ENCODE measurements at places on chromosomes 1 and 21.
A peak's percentile ranks its signal among the peaks of the same experiment; 100 is the strongest.

- DNase-seq = peak; percentile 40
Observed at GRCh38 chr1:38020396-38020795, 7.9 kb downstream of the UTP11 start.

DNA sequence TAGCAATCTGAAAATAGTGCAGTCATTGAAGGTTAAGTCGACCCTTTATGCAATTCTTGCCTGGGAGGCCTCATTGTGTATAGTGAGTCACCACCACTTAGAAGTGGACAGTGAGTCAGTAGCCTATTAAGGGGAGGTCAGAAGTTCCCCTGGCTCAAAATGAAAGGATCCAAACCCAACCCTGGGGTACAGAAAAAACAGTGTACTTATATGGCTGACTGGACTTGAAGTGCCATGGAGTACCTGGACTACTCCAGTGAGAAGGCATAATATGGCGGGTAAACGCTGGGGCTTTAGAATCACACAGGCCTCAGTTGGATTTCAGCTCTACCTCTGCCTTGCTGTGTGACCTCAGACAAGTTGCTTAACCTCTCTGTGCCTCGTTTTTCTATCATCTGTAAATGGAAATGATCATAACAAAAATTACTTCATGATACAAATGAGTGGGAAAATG lies 2.2 kb upstream of the BCL9 start:
- peak; percentile 98 for DNase-seq

DNA sequence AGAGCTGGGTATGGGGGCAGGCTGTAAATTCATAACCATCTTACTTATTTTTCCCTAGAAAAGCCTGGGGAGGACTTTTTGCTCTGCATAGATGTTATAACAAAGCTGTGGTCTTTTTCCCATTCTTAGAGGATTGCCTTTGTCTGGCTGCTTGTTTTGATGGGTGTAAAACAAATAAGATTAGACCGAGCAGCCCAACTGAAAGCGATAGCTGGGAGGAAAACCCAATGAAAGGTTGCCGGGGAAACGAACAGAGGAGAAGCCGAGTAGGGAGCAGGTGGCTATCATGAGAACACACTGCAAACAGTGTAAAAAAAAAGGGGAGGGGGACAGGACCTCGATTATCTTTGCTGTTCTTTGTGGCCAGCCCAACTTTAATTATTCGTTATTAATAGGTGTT lies 1.9 kb downstream of the ELAVL4 start:
- no peak for DNase-seq

- peak; percentile 10 for DNase-seq
Observed at GRCh38 chr1:152479792-152480595, 30.6 kb upstream of the LCE5A start.

- no peak for DNase-seq
Observed at GRCh38 chr1:229854620-229855019, 212.4 kb upstream of the GALNT2 start.

- DNase-seq = no peak
Observed at GRCh38 chr1:211827051-211827450, 3.5 kb downstream of the LPGAT1 start.

GRCh38 chr1:844472-845026 lies 79.2 kb upstream of the SAMD11 start:
- DNase-seq = no peak

DNA sequence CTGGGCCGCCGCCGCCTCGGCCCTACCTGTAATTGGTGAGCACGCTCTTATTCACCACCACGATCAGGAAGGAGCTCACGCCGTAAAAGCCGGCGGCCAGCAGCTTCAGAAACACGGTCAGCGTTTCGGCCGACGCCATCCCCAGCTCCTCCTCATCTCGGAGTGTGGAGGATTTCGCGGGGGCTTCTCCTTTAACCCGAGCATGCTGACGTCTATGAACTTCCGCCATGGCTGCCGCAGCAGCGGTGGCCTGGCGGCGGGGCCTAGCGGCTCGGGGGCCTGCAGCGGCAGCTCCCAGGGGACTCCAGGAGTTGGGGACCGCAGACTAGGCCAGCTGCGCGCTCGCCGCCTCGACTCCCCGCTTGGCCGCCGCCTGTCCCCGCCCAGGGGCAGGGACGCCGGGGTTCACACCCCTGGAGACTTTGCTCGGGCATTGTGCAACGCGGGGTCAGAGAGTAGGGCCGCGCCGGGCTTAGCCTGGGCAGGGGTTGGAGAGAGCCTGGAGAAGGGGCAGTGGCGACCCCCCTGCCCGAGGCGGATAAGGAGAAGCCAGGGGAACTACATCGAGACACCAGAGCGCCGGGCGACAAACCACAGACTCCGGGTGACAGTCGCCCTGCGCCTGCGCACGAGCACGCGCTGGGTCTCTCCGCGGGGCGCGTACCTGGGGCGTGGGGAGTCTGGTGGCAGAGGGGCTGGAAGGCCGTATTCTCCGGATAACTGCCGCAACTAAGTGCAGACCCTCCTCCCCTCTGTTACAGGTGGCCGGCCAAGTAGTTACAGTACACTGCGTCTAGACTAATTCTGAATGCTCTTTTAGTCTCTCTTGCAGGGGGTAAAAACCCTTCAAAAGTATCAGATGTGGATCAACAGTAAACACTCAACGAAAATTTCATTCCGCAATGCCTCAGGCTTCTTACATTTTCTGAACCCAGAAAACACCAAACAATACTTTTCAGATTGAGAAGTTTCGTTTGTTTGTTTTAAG lies at the start of gene SLC35D1:
TSS of gene SLC35D1 (minus strand) at position 364 of the 988 bp plus-strand sequence. CDS start at position 229, 135 bp downstream.
- peak; percentile 53 for DNase-seq

DNA sequence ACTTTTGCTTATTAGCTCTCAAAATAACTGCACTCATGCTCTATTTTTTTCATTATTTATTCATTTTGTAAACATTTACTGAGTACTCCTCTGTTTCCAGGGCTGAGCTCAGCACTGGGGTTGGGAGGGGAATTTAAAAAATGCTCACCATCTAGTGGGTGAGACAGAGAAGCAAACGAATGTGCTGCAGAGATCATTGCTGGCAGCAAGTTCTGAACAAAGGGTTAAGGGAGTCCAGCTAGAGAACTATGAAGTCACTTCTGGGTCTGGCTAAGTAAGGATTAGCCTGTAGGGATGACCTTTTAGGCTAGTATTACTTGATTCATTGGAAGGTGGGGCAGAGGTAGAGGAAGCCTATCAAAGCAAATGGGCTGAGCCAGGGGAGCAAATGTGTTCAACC lies 99.1 kb upstream of the ZNF644 start:
- peak; percentile 12 for DNase-seq

DNA sequence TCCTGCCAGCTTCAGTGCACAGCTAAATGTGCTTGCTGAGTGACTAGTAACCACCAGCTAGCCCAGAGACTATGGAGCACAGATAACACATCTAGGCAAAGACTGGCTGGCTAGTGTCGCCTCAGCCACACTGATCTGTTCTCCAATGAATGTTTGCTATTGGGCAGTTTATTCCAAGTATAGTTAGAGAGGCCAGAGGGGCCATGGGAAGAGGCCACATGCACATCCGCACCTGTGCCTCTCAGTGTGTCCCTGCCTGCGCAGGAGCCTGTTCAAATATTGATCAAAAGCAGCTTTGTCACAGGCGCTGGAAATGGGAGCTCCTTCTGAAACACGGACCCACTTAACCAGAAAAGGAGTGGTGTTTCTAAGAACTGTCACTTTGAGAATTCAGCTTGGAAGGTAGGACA lies 51.3 kb upstream of the ATP1A1 start:
- no peak for DNase-seq

DNA sequence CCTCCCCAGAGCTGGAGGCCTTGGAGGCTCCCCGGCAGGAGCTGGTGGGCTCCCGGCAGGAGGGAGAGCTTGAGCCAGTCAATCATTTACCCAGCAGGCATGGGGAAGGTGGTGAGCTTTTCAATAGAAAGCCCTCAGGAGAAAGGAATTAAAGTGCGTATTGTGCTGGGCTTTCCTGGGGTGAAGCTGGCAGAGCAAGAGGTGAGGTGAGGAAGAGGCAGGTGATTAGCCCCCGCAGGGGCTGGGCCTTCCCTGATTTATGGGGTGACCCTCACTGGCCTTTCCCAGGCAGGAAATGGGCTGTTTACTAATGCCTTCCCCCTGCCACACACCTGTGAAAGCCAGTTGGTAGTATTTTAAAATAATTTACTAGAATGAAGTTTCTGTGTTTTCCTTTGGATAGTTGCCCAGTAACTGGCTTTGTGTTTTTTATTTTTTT lies 25.8 kb downstream of the CLDN14 start:
- DNase-seq = no peak

DNA sequence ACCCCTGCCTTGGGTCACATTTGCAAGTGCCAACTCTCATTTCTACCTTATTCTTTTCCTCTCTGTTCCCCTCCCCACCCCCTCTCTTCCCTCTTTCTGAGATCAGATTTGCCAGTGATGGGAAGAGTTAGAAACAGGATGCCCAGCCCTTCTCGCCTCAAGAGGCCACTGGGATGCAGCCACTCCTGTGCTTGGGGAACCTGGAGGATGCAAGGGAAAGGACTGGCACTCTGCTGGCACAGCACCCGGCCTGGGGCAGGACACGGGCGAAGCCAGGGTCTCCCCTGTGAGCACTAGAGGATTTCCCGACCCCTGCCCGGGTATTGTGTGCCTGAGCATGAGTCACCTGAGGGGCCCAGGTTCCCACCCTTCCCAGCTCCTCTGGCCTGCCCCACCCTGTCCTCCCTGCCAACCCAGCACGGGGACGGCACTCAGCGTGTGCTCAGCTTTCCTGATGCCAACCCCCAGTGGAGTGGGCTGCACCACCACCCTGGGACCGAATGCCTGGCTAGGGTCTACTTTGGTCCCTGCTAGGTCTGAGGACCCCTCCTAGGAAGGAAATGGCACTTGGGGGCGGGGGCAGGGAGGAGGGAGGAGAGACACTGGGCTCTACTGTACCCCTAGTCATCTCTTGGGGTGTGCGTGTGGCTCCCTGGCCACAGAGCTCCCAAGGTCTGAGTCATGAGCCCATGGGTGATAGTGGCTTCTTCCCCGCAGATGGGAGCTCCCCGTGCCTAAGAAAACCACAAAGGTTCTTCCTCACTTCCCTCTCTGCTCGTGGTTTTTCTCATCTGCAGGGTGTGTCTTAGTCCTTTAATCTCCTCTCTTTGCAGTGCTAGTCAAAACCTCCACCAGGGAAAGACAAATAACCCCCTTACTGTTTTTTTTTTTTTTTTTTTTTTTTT lies 12.4 kb downstream of the LMNA start:
- peak; percentile 96 for DNase-seq

DNA sequence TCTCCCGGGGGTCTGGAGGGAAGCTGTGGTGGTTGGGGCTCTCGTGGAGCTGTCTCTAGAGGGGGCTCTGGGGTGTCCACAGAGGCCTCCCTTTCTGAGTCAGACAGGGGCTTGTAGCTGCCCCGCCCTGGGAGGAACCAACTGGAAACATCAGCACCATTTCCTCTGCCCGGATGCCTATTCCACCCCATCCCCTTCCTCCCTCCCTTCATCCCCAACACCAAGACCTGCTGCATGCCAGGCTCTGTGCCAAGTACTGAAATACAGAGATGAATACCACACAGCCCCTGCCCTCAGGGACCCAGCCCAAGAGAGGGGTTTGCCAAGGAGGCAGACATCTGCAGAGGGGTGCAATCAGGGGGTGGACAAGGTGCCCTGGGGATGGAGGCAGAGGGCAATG lies 125.6 kb upstream of the ADAR start:
- no peak for DNase-seq

DNA sequence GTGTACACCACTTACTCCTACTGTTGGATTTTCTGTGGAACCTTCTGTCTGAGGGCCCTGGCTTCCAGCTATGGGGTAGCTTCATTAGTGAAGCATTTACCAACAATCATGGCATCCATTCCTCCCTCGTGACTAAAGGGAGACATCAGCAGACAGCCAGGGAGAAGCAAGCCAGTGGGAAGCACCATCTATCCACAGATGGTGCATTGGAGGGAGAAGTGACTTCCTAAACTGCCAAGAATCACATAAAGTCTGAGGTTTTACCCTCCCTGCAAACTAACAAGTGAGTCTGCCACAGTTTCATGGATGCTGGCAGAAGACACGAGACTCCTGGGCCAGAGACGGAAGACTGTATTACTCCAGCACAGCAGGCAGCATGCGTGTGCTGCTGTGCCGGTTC lies 31.4 kb downstream of the UMODL1 start:
- no peak for DNase-seq

DNA sequence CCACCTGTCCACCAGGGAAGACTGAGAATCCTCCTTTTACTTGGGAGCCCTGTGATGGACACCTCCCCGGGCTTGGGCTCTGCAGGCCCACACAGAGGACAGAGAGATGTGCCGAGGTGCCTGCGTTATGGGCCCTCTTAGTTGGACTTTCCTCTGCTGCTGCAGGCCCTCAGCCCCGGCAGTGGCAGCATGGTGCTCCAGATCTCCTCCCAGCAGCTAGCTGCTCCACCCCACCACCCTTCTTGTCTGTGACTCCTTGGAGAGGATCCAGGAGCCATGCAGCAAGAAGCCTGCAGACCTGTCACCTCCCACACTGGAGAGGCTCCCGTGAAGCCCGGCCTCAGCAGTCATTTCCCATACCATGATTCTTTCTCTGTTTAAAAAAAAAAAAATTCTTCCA lies 27.4 kb downstream of the PHGDH start:
- DNase-seq = no peak

GRCh38 chr1:172356620-172357019 lies 63.9 kb upstream of the C1orf105 start:
- peak; percentile 92 for DNase-seq

GRCh38 chr1:108691128-108691941 lies 775 bp upstream of the PRPF38B start:
- DNase-seq = peak; percentile 5

GRCh38 chr1:189312499-189312898 lies 1165.2 kb downstream of the BRINP3 start:
- no peak for DNase-seq

DNA sequence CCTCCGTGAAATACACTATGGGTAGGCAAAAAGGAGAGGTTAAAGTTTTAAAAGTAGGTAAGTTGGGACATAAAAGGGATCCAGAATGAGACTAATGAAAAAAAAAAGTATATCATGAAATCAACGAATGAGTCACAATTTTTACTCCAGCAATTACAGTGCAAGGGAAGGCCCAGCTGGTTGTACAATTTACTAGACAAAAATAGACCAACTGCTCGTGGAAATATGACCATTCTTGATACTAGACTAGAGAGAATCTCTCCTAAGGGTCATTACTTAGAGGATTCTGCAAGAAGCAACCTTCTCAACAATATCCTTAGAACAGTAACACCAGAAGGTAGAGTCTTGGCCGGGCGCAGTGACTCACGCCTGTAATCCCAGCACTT lies 55.1 kb upstream of the EFHD2 start:
- peak; percentile 78 for DNase-seq

- DNase-seq = peak; percentile 6
Observed at GRCh38 chr1:45722809-45723208, 27.6 kb downstream of the IPP start.

- DNase-seq = peak; percentile 21
Observed at GRCh38 chr1:222161676-222162075, 386.2 kb downstream of the HHIPL2 start.

DNA sequence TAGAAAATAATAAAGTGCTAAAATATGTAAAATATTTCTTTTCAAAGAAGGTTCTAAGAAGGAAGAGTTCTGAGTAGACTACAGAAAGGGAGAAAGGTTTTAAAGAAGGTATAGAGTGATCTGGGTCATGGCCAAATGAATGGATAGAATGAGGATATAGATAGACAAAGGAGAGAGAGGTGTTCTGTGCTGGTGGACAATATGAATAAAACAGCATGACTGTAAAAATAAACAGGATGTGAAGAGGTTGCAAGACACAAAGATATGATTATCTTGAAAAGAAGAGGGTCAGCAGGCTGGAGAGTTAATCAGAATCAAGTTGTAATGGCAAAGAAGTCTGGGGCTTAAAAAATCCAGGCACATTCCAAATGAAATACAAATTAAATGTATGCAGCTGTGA lies 86.7 kb upstream of the GNG4 start:
- DNase-seq = peak; percentile 13
